Activated CD4-positive, alpha-beta memory T cell treated with anti-CD3 and anti-CD28 coated beads, Interleukin-2, amount 10 ng/mL, durations not matched to agents 7 days and 5 days (primary cell): ENCODE measurements at places on chromosomes 2 and 18.

- DNase-seq, result no peak
These were observed 1071.9 kb upstream of the CDH2 start for GRCh38 chr18:29248805-29249204.

- DNase-seq, result no peak
These were observed 76.0 kb upstream of the SLC66A3 start for GRCh38 chr2:11079136-11079824.

DNA sequence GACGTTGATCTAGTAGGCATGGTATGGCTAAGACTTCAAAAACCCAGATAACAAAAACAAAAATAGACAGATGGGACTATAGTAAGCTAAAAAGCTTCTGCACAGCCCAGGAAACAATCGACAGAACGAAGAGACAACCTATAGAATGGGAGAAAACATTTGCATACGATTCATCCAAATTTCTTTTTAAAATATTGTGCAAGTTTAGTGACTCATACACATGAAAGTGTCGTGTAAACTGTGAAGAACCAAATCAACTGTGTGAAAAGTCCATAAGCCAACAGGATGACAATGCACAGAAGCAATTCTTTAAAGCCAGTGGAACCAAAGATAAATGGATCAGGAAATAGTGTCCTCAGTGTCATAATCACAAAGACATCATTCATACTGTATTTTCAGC lies 671.1 kb downstream of the RNF144A start:
- no peak for DNase-seq

- no peak for DNase-seq
These were observed 39.4 kb upstream of the ASB1 start for GRCh38 chr2:238387332-238387731.

DNA sequence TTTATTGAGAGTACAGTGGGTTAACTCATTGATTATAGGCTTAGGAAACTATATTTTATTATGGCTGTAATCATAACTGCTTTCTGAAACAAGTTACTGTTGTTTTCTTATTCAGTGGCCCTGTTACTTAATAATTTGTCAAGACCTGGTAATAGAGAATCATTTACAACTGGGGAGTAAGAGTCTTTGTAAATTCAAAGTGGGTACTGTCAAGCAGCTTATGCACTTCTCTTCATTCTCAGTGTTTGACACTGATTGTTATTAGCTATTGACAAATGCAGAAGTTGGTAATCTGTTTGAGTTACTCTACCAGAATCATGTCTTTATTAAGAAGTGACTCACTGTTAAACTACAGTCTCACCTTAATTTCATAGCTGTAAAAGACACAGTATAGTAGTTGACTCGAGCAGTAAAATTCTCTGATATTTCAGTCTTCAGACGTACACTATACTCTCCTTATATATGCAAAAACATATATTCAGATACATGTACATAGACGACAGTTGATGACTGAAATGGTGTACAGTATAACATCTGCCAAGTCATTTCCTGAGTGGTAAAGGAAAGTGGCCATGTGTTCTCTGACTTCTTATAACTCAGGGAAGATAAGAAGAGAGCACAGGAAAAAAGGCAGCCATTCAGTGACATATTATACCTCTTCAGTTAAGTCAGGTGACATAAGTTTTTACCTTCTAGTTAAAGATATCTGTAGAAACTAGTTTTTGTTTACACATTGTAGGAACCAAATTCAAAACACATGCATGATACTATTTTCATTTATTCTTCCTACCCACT lies 36.0 kb upstream of the TTC27 start:
- no peak for DNase-seq
